ENCODE measurements at places on chromosomes 11 and 22. TPM values are rescaled to one million over a fixed set of nuclear protein-coding genes. Genes with fewer than 3 reads are reported as not detected.

- DNase-seq, result no peak
Measured at GRCh38 chr11:110338684-110339083, 42.3 kb upstream of the RDX start.

DNA sequence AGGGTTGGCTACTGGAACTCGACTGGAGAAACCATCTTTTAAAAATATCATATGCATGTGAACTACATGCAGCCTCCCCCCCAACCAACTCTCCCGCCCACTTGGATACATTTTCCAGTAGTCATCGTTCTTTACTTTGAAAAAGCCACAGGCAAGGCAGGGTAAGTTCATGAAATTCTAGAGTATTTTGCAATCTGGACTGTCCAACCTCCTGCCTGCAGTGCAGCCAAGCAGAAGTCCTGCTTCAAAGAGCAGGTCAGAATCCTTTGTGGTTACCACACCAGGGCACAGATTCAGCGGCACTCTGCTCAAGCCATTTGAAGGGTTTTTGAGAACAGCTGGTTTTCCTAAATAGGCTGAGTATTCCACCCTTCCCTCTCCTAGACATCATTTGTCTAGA is 12.1 kb downstream of the ELF5 start:
- DNase-seq, result no peak

GRCh38 chr22:35409783-35410662 is 10.1 kb downstream of the MCM5 start:
- DNase-seq, result no peak

UPB1 gene
- 1.1 TPM for polyA plus RNA-seq

PRR5L gene
- polyA plus RNA-seq, result 17.3 TPM

GRCh38 chr22:44243761-44244160 is 63.0 kb downstream of the PARVG start:
- no peak for DNase-seq

GRCh38 chr11:84882056-84882455 is 745.1 kb downstream of the DLG2 start:
- DNase-seq, result no peak

GRCh38 chr22:33625959-33626358 is 294.3 kb downstream of the LARGE1 start:
- no peak for DNase-seq

DNA sequence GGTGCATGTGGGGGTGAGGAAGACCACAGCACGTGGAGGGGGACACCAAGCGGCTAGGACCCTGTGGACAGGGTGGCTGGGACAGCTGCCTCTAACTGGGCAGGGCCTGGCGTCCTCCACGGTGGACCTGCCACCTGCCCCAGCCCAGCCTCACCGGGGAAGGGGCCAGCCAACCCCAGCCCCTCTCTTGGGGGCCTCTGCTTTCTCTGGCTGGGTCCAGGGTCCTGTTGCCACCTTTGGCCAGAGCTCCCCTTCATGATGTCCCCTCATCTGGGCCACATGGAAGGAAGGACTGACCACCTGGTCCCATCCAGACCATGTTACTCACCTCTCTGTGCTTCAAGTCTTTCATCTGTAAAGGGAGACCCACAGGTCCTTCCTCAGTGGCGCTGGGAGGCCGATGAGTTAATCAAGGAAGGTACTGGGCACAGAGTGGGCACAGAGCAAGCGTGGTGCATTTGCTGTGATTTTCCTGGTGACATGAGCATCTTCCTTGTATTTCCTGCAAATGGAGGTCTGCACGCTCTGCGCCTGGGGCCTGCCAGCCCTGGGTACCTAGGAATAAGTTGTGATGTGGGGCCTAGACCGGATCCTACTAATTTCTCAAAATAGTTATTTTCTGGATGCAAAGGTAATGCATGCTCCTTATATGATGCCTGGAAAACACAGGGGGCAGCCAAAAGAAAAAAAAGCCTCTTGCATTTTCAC is 538.4 kb downstream of the TBC1D22A start:
- no peak for DNase-seq

GRCh38 chr22:17965538-17966402 is 58.6 kb downstream of the MICAL3 start:
- DNase-seq, result no peak

EHF gene
- polyA plus RNA-seq, result 24.6 TPM

DNA sequence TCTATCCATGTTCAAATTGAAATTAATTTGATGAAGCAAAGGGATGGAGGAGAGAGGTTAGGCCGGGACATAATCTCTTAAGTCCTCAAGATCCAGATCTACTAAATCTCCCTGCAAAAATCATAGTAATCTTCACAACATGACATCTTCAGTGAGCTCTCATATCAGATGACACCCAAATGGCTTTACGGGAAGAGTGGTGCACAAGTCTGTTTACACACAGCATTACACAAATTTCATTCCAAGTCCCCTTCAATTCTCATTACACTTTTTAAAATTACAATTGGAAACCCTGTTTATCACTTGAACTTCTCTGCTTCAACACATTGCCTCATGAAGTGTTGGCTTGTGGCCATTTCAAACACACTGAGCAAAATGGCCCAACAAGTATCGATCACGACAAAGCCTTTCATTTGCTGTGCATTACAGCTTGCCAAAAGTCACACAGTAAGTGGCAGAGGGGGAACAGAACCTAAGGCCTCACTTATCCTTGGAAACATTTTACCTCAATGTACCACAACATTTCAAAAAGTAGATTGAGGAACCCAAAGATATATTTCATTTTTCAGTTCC is 17.9 kb upstream of the TPH1 start:
- DNase-seq, result no peak

LRRC75B gene
- 33.3 TPM for polyA plus RNA-seq

DNA sequence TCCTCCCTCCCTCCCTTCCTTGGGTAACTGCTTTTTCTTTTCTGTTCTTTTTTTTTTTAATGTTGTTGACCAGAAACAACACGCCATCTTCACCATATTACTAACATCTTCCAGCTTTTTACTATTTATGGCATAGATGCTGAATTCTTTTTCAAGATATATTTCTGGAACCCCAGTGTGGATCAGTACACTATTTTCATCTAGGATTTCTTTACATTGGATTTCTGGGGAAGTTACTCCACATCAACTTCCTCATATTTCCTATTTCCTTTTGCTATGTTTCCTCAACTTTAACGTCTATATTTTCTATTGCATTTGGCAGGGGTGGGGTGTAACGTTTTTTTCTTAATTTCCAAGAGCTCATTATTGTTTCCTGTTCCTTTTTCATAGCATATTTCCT is 7.0 kb downstream of the PGM2L1 start:
- DNase-seq, result no peak

OR10A2 gene
- 0.08 TPM for polyA plus RNA-seq

- no peak for DNase-seq
Measured at GRCh38 chr11:123469089-123469488, 39.0 kb downstream of the GRAMD1B start.

GRCh38 chr11:70456921-70457532 is 58.7 kb downstream of the CTTN start:
- no peak for DNase-seq

- DNase-seq, result no peak
Measured at GRCh38 chr22:19360862-19361261, 69.3 kb upstream of the CLTCL1 start.

GRCh38 chr11:12727563-12728211 is 53.5 kb downstream of the TEAD1 start:
- DNase-seq, result no peak

RTN4R gene
- polyA plus RNA-seq, result 3.4 TPM

Data from left kidney (tissue), 8 donors.